ENCODE measurements at places on chromosomes 7 and 10.

DNA sequence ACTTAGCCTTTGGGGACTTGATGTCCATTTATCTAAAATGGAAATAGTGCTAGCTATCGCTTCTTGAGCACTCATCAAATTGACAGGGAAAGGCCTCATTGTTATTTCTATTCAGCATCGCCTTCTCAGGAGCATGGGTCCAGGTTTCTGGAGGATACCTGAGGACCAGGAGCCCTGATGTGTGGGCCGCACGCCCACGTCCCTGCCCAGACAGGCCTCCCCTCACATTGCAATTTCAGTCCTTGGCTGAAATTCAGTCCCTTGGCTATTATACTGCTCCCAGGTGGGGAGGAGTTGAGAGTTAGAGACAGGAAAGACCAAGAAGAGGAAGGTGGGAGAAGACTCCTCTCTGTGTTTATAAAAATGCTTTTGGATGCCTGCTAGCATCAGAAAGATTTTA is 38.9 kb downstream of the GPRIN2 start:
- no peak for DNase-seq

GRCh38 chr10:734481-734880 is 45.0 kb upstream of the DIP2C start:
- DNase-seq = no peak

- no peak for DNase-seq
Measured at GRCh38 chr7:131014906-131015656, 281.1 kb upstream of the KLF14 start.

DNA sequence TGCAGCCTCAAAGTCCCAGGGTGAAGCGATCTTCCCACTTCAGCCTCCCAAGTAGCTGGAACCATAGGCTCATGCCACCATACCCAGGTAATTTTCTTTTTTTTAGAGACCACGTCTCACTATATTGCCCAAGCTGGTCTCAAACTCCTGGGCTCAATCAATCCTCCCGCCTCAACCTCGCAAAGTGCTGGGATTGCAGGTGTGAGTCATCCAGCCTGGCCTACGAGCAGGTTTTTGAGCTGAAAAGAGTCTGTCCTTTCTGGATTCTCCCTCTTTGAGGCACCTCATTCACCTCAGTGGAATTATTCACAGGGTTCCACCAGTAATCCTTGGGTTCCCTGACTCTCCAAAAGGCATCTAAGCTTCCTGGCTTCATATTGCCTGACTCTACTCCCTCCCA is 7.6 kb upstream of the LEP start:
- DNase-seq = no peak

DNA sequence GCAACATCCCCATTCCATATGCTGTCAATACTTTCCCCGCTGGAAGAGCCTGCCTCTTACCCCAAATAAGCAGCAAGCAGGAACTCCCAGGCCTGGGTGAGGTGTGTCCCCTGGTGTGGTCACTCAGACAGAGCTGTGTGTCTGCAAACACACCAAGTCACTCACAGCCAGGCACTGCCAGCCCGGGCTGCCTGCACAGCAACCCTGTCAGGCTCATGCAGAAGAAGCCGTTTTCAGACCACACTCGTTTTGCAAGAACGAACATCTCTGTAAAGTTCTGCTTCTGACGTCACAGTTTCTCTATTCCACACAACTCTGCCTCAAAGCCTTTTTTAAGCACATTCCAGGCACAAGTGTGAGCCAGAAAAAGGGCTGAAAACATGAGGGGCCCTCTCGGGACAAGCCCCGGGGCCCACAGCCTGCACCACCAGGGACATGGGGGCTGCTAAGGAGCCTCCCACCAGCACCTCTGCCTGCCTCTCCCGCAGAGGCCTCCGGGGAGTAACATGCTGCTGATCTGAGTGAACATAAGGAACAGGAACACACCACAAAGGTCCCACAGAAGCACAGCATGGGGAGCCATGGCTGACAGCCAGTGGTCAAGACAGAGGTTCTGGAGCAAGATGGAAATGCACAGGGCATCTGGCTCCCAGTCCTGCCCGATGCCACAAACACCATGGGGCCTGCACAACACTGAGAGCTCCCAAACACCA is 11.4 kb downstream of the PTPRN2 start:
- DNase-seq = no peak

DNA sequence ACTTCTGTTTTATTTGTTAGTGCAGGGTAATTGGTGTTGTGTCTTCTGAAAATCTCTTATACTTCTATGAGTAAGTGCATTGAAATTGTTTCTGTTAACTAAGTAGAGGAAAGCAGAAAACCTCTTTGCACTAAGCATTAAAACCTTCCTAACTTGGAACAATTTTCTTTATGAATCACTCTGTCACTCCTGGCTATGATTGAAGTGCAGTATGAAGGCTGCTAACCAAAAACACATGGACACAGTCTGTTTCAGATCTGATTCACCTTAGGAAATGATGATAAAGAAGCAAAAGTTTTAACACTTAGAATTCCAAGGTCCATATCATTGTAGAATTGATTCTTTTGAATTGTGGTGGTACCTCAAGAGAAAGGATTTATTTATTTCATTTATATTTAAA is 41.9 kb downstream of the MET start:
- no peak for DNase-seq

GRCh38 chr10:113820507-113820906 is 33.4 kb downstream of the DCLRE1A start:
- DNase-seq = no peak

- DNase-seq = no peak
Measured at GRCh38 chr10:118213436-118213835, 128.7 kb downstream of the FAM204A start.

DNA sequence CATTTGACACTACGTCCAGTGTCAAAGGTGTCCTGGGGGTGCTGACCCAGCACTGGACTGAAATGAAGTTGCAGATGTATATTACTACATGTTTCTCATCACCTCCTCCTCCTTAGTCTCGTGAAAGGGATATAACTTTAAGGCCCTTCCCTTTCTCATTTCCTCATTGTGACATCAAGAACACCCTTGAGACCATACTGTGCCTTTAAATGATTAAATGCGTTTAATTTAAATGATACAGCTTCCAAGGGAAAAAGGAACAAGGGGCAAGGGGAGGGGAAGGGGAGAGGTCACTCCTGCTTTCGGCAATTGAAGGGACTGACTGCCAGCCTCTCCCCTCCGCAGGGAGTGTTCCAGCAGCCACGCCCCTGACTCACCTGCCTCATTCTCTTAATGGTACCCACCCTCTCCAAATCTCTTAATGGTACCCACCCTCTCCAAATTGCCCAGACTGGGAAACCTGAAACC is 80.5 kb upstream of the KMT2E start:
- DNase-seq = no peak

- DNase-seq = no peak
Measured at GRCh38 chr7:141990011-141990725, 5.5 kb upstream of the MGAM start.

GRCh38 chr7:5627745-5628547 is 153.5 kb downstream of the RNF216 start:
- DNase-seq = no peak

- DNase-seq = no peak
Measured at GRCh38 chr7:106059556-106059955, 52.6 kb downstream of the SYPL1 start.

- DNase-seq = no peak
Measured at GRCh38 chr10:82821043-82821442, 946.0 kb downstream of the NRG3 start.

DNA sequence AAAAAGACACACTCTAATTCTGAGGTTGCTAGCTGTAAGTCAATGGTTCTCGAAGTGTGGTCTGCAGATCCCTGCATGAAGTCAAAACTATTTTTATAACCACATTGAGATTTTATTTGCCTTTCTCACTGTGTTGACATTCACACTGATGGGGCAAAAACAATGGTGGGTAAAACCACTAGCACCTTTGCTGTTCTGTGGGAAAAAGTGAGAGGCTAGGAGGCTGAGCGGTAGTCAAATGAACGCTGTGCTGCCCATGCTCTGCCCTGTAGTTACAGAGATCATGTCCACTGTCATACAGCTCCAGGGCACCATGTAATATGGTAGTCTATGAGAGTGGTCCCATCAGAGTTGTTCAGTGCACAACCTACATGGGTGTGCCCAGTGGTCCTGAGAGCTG is 21.6 kb upstream of the PDCD4 start:
- DNase-seq = no peak
